ENCODE measurements at places on chromosomes 6 and 20.

DNA sequence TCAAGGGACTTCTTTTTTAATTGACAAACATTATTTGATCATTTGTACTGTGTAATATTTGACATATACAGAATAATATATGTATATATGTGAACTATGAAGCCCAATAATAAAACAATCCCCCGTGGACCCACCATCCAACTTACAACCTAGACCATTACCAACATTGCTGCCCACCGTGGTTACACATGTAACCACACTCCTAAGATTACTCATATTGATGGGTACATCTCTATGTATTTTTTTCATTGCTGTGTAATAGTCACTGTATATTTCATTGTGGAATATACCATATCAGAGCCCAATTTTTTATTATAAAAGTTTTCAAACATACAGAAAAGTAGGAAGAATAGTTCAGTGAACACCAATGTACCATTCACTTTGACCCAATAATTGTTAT is 94.3 kb downstream of the RTN4IP1 start:
- no peak for DNase-seq

GRCh38 chr6:105833959-105834947 is 251.9 kb upstream of the PRDM1 start:
- DNase-seq: no peak

GRCh38 chr6:51753635-51754034 is 333.8 kb downstream of the PKHD1 start:
- DNase-seq: no peak

GRCh38 chr6:107987805-107988204 is 29.8 kb upstream of the SEC63 start:
- no peak for DNase-seq

- no peak for DNase-seq
Measured at GRCh38 chr20:32326504-32326845, 31.7 kb upstream of the ASXL1 start.

- DNase-seq: no peak
Measured at GRCh38 chr20:45796337-45797065, 4.7 kb downstream of the DNTTIP1 start.
